ENCODE measurements at places on chromosomes 7 and 10.

DNA sequence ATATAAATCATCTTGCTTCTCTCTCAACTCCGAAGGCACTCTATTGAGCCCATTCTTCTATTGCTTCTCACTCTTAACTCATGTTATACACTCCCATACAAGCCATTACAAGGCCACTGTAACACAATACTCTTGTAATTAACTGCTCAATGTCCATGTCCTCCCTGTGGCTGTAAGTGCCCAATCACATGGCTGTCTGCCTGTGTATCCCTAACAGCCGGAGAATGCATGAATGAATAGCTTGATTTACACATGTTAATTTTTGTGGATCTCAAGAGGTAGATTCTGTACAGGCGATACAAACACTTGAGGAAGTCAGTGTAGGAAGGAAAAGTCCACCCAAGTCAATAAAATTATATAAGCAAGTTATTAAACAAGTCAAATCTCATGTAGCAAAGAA lies 215.6 kb downstream of the DOCK4 start:
- DNase-seq, result no peak

- peak; percentile 13 for DNase-seq
These were observed at the start of gene C7orf33 for GRCh38 chr7:148590471-148590870. C7orf33 (plus strand) TSS chr7:148590766; CDS start chr7:148590926, 160 bp downstream.

DNA sequence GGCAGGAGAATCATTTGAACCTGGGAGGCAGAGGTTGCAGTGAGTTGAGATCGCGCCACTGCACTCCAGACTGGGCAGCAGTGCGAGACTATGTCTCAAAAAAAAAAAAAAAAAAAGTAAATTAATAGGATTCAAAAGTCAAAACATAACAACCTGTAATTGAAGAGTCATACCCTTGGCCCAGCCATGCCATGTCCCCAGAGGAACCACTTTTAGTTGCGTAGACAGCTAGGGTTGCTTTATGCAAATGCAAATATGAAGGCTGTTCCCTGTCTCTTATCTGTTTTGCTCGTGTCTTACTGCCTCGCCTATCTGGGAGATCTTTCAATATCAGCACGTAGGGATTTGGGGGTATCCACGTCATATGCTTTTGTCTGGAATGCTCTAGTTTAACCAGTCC lies 73.1 kb downstream of the PRKAG2 start:
- DNase-seq, result no peak

- no peak for DNase-seq
These were observed 352.2 kb downstream of the PRPF18 start for GRCh38 chr10:13938950-13939349.

DNA sequence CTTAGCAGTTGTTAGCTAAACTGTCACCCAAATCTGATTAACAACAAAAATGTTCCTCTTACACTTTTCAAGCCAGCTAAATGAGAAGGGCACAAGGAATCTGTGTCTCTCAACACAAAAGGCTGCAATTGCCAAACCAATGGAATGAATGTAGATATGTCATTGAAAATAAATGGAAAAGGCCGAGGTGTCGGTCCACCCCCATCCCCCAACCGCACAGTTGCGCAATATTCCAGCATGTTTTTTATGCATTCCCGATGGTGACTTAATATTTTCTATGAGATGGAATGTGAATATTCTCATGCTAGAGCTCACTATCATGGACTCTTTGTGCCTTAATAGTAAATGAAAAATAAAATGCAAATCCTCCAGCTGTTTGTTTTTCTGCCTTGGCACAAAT lies 181.6 kb upstream of the LRGUK start:
- DNase-seq, result no peak

GRCh38 chr7:15854841-15855524 lies 168.5 kb upstream of the MEOX2 start:
- DNase-seq, result no peak

DNA sequence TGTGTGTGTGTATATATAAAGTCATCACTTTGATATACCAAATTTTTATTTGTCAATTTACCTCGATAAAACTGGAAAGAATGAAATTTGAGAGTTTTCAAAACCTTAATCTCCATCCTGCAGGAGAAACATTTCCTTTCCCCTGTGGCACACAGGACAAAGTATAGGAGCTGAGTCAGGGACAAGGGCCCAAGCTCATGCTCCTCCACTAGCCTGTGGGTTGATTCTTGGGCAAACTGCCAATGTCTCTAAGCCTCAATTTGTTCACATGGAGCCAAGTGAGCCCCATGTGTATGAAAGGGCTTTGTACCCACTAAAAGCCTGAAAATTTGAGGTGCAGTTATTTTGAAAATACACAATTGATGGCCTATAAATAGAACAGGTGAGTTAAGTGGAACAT lies 60.3 kb upstream of the IL6 start:
- DNase-seq, result no peak

DNA sequence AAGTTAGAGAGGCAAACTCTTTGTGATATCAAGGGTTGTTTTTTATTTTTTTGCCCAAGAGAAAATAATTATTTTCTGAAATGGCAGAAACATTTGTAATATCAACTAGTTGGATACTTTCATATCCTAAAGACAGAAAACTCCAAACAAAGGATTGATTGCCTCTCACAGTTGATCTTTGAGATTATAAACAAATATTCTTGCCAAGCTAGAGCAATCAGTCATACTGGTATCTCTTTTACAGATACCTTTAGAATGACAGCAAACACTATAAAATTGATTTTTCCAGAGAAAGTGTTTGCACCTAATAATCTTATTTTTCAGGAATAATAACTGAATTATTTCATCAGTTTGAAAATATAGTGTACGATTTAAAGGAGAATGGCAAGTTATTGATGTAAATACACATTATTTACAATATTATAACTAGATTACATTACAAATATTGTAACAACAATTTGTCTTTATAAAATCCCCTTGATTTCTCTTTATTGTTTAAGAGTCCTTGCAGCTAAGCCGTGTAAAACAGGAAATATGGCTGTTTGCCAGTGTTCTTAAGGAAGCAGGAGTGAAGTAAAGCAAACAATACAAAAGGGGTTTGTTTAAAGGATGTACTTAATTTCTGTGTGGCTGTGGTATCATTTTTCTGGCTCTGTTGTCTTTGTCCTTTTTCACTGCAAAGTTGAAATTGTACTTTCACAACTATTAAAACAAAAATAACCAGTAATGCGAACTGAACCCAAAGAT lies 58.4 kb downstream of the MAPK8 start:
- peak; percentile 19 for DNase-seq

GRCh38 chr10:22022257-22023032 lies 18.9 kb upstream of the DNAJC1 start:
- peak; percentile 47 for DNase-seq

Data from NCI-H2171 (cell line).